AG08396 (cell line): ENCODE measurements at places on chromosomes 7 and 10.

GRCh38 chr10:86155054-86155921 lies 211.3 kb downstream of the GRID1 start:
- no peak for DNase-seq

DNA sequence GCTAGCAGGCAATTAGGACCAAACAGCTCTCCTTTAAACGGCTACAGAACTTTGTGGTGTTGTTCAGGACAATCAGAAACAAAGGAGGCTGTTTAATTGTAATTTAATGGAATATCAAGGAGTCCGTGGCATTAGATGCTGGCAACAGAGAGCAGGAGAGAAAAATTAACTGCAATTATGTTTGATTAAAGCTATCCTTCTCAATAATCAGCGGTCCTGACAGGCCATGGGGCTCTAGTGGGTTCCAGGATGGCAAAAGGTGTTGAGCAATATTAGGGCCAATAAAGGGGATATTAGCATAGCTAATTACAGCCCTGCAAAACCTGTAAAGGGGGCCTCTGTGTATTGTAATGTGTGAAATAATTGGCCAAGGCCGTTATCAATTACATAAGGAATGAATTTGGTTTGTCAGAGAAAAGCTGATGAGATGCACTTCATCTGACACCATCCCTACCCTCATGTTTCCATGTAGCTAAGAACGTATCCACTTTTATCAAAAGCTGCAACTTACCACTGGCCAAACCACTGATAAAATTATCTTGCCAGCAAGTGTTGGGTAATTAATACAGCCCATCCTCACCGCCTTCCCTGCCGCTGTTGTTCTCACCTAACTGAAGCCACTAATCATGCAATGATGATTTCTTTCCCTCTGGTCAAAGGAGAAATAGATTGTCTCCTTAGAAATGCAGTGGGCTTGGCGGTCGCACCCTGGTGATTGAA lies 81.6 kb downstream of the EBF3 start:
- DNase-seq = no peak

DNA sequence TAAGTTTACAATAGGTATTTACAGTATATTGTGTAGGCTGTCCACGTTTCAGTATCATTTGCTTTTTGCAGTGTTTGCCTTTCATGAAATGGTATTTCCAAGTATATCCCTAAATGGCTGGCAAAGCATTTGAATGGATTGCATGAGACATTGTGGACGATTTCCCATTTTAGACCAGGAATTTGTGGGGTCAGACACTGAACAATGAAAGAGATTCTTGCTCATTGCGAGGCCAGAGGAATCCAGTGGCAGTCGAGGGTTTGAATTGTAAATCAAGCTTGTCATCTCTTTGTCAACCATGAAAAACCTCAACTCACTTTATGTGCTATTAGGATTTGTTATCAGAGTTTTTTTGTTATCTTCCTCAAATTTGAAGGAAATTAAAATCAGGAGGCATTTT lies 70.8 kb downstream of the CREB5 start:
- DNase-seq = no peak

- no peak for DNase-seq
Measured at GRCh38 chr10:34006471-34006870, 672.0 kb upstream of the NRP1 start.

DNA sequence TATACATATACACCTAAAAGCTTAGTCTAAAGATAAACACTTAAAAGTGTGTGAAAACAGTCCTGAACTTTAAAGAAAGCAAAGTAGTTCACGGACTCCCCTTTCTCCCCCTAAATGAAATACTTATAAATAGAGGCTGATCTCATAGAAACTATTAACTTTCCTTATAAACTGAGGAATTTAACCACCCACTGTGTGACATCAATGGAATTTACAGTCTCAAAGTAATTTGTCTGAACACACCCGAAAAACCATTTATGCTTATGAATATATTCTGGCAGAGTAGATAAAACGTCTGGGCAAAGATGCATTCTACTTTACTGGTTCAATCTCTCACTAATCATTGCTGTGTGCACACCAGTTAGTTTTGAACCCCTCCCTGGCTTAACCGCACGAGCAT lies 181.8 kb upstream of the DGKB start:
- no peak for DNase-seq

DNA sequence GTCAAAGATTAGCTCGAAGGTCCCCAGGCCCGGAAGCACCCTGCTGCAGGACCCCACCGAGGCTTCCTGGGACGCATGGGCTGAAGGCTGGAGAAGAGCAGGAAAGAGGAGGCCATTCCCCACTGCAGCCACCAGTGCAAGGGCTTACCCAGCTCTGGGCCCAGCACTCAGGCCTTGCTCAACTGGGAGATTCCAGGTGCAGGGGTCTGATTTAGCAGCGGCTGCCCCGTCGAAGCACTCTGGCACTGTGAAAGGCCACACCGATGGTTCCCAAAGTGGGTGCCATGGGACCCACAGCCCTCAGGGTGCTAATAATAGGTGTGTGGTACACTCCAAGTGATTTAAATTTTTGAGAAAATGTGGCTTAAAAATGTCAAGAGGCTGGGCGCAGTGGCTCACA lies 130.9 kb downstream of the OAT start:
- no peak for DNase-seq

GRCh38 chr10:112382515-112383235 lies 8.8 kb downstream of the ACSL5 start:
- DNase-seq = no peak

DNA sequence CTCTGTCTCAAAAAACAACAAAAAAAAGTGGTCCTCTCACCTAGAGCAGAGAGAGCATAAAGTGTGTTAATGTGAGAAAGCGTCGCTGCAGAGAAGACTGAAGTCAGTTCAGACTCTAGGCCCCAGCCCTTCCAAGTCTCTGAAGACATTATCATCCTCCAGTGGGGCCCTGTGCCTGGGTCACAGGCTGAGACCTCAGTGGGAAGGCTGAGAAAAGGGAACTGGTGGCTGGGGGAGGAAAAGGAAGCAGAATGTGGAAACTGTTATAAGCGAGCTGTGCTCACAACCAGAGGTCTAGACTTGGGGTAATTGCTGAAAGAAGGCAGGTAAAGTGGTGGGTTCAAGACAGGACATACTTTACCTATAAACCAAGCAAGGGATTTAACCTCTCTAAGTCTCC lies 4.9 kb upstream of the RRP12 start:
- DNase-seq = no peak

DNA sequence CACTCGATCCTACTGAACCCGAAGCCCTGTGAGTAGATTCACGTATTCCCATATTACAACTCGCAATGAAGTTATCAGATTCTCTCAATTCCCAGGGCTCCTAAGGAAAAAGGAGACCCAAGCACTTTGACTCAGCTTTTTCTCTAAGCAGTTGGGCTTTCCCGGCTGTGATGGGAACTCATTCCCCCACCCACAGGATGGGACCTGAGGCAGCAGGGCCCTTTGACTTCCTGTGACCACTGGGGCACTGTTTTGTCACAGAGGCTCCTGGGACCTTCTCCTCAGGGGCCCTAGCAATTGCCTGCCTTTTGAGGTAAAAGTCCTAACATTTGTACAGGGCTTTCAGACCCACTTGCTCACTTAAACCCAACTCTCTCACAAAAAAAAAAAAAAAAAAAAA lies 122.8 kb upstream of the PDLIM1 start:
- no peak for DNase-seq

GRCh38 chr7:15922002-15922401 lies 235.5 kb upstream of the MEOX2 start:
- DNase-seq = no peak

DNA sequence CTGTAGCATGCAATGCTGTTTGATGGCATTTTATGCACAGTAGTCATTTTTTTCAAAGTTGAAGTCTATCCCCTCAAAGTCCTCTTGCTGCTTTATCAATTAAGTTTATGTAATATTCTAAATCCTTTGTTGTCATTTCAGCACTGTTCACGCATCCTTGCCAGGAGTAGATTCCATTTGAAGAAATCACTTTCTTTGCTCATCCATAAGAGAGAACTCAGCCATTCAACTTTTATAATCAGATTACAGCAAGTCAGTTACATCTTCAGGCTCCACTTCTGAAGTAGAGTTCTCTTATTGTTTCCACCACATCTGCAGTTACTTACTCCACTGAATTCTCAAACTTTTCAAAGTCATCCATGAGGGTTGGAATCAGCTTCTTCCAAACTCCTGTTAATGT lies 32.3 kb downstream of the SDHAF3 start:
- no peak for DNase-seq

DNA sequence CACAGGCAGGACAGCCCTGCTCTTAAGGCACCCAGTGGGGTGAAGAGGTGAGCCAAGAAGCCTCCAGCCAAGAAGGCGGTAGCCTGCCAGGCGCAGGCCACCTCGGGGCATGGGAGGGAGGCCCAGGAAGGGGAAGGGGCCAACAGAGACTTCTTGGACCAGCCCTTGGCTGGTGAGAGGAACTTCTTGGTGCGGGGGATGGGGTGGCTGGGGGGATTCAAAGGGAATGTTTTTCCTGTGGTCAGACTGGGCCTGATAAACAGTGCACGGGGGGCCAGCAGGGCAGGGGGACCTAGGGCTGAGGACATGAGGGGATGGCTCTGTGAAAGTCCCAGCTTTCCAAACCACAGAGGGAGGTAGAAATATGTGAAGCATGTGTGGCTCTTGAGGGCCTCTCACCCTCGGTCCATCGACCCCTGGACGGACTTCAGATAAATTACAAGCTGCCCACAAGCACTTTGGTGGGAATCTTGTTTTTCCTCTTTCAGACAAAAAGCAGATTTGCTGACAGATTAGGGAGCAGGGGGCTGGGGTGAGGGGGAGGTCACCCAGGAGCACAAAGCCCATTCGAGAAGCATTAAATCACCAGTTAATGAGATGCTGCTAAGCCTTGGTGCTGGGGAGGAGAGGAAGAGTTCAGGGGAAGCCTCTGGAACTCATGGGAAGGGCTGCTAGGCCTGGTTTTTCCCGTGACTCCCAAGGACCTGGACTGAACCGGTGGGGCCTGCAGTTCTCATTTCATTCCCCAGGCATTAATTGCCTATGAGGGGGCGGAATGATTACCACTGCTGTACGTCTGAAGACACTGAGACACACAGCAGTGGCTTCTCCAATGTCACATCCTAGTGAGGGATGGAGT lies 11.3 kb downstream of the CRYGN start:
- DNase-seq = no peak

GRCh38 chr7:149558149-149558861 lies 60.7 kb upstream of the ZNF746 start:
- DNase-seq = peak; percentile 73

- DNase-seq = peak; percentile 84
Measured at GRCh38 chr7:2019711-2020511, 212.8 kb downstream of the MAD1L1 start.
